ENCODE measurements at places on chromosomes 13 and 19. TPM values are rescaled to one million over a fixed set of nuclear protein-coding genes. Genes with fewer than 3 reads are reported as not detected.

- H3K27ac ChIP-seq = no peak overlapping the region
- DNase-seq = no peak
- H3K36me3 ChIP-seq = no peaks in the 10 kb centered on the region
- peaks cover 4% of the 10 kb centered on the region for H3K27me3 ChIP-seq
- H3K4me1 ChIP-seq = peaks cover 31% of the 10 kb centered on the region
Observed at GRCh38 chr19:7505682-7506384, 10.1 kb upstream of the ZNF358 start.

- H3K4me3 ChIP-seq = no peak overlapping the region
- no peak overlapping the region for H3K27ac ChIP-seq
- DNase-seq = no peak
- H3K36me3 ChIP-seq = no peaks in the 10 kb centered on the region
Observed at GRCh38 chr19:50423279-50424113, 4.8 kb downstream of the SPIB start.

The CDC42EP5 gene
- total RNA-seq = 699 TPM

The IRGC gene
- not detected for total RNA-seq

DNA sequence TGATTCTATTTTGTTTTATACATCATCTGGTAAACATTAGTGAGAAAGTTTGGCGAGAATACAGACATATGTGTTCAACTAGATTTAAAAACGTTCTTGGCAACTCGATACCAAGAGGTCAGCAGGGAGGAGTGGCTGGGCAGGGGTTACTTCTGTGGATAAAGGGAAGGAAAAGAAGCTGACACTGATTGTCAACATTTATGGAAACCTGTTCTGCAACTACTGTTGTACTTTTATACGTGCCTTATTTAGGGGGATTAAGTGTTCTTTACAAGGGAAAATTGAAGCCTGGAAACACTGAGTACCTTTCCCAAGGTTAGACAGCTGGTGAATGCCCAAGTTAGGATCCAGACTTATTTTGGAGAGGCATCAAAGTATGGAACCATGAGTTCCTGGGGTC, 65.0 kb downstream of the MTUS2 start:
- H3K27ac ChIP-seq = no peak overlapping the region
- H3K4me1 ChIP-seq = no peaks in the 10 kb centered on the region
- H3K4me3 ChIP-seq = no peak overlapping the region
- no peaks in the 10 kb centered on the region for H3K36me3 ChIP-seq
- peak; percentile 15 for DNase-seq

DNA sequence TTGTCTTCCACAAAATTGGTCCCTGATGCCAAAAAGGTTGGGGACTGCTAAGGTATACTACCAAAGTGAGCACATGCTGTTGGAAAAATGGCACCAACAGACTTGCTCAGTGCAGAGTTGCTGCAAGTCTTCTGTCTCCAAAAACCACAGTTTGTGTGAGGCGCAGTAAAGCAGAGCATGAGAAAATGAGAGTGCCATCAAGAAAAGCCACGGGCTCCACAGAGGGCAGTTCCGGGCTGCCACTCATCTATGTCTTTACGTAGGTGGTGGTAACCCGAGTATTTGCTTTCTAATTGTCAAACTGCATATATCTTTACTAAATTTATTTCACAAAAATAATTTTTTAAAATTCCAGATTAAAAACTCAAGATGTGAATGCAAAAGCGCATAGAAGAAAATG, 123.8 kb downstream of the RNF17 start:
- H3K36me3 ChIP-seq = peaks cover 58% of the 10 kb centered on the region
- H3K4me3 ChIP-seq = no peak overlapping the region
- H3K27ac ChIP-seq = no peak overlapping the region
- DNase-seq = no peak

GRCh38 chr13:40123962-40124632, 468.6 kb downstream of the COG6 start:
- no peak overlapping the region for H3K27ac ChIP-seq
- DNase-seq = no peak
- no peaks in the 10 kb centered on the region for H3K36me3 ChIP-seq
- no peaks in the 10 kb centered on the region for H3K27me3 ChIP-seq

DNA sequence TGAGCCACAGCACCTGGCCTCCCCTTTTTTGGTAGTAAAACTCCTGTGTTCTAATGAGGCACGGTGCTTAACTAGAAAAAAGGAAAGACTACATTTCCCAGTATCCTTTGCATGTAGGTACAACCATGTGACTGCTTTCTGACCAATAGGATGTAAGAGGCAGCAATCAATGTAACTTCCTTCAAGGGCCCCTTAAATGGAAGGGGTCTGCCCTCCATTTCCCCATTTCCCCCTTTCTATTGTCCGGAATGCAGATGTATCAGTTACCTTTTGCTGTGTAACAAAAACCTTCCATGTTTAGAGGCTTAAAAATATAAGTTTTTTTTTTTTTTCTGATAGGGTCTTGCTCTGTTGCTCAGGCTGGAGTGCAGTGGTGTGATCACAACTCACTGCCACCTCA, 2.2 kb downstream of the GPR32 start:
- DNase-seq = no peak
- H3K27me3 ChIP-seq = peaks cover 11% of the 10 kb centered on the region
- no peaks in the 10 kb centered on the region for H3K36me3 ChIP-seq

GRCh38 chr19:14145381-14145780, 9.0 kb upstream of the ASF1B start:
- H3K4me3 ChIP-seq = no peak overlapping the region
- no peaks in the 10 kb centered on the region for H3K27me3 ChIP-seq
- no peak overlapping the region for H3K27ac ChIP-seq
- DNase-seq = no peak

DNA sequence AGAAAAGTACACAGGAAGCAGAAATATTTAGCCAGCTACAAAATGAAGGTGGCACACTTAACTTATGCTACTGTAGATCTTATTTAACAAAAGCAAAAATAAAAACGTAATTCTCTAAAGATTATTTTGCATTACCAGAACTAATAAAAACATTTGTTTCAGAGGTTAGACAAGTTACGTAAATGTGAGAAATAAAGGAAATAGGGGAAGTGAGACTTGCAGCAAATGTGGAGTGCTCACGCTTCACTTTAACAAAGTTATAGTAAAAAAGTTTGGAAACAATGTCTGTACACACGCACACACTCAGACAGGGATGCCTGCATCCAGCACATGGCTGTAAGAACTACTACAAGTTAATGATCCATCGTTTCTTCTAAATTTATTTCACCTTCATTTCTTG, 83.7 kb downstream of the NALCN start:
- no peaks in the 10 kb centered on the region for H3K4me1 ChIP-seq
- no peaks in the 10 kb centered on the region for H3K36me3 ChIP-seq
- H3K4me3 ChIP-seq = no peak overlapping the region
- H3K27ac ChIP-seq = no peak overlapping the region

The PCP2 gene
- total RNA-seq = 2.7 TPM

DNA sequence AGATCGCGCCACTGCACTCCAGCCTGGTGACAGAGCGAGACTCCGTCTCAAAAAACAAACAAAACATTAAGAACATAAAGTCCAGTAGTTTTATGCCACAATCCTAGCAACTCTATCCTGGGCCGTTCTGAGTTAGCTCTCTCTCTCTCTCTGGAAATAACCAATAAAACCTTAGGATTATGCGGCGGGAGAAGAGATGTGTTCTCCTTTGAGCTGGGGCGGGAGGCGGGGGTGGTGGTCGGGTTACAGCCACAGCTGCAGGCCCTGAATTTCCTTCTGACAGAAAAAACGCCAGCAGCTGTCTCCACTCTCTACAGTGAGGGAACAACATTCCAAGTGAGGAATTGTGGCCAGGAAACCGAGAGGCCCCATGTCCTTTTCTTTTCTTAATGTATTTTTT, 9.1 kb upstream of the PNMA8A start:
- peak overlapping the region; percentile 32 for H3K27ac ChIP-seq
- no peaks in the 10 kb centered on the region for H3K27me3 ChIP-seq
- DNase-seq = no peak
- no peak overlapping the region for H3K4me3 ChIP-seq

DNA sequence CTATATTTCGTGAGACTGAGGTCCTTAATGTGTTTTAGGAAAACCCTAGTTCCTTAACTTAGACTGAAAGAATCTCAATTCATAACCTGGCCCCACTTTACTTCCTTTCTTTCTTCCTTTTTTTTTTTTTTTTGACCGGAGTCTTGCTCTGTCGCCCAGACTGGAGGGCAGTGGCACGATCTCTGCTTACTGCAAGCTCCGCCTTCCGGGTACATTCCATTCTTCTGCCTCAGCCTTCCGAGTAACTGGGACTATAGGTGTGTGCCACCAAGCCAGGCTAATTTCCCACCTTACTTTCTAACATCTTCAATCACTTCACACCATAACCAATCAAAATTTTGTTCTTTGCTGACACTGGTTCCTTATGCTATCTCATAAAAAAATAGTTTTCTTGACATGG, 2097.0 kb downstream of the PCDH9 start:
- no peaks in the 10 kb centered on the region for H3K36me3 ChIP-seq
- no peaks in the 10 kb centered on the region for H3K4me1 ChIP-seq
- no peak for DNase-seq
- no peak overlapping the region for H3K27ac ChIP-seq
- no peaks in the 10 kb centered on the region for H3K27me3 ChIP-seq
- no peak overlapping the region for H3K4me3 ChIP-seq

The ZNF135 gene
- total RNA-seq = 3.5 TPM

DNA sequence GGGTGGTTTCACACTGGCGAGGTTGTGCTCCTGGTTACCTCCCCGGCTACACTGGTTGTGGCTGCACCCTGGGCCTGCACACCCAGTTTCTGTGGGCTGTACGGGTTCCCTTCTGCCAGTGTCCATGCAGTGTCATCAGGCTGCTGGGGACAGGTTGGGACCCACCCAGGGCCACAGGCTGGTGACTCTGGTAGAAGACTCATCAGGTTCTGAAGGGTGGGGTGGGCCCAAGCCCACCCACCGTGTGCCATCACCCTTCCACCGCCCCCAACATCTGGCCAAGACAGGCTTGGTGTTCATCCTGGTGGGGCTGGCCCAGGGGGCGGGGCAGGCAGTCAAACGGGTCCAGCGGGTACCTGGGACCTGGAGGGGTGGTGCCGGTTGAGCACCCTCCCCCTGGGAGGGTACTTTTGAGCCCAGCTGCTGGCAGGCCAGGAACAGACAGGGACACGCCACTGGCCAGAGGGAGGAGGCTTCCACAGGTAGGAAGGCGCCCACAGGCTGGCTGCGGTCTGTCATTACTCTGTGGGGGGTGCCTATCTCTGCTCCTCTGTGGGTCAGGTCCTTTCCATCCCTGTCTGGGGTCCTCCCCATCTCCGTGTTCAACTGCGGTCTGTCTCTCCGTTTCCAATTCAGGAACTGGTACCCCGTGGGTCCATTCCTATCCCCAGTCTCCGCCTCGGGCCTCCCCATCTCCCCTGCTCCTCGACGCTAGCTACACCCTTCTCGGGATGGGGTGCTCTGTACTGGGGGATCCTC, at the start of gene RNF225:
RNF225 (plus strand) TSS at position 437 of the 759 bp plus-strand sequence. CDS start 434 bp downstream, outside the sequence.
- H3K36me3 ChIP-seq = peaks cover 48% of the 10 kb centered on the region
- DNase-seq = peak; percentile 75
- H3K4me1 ChIP-seq = peaks cover 14% of the 10 kb centered on the region
- no peak within 1 kb of the TSS for H3K27ac ChIP-seq
- H3K27me3 ChIP-seq = peaks cover 13% of the 10 kb centered on the region

GRCh38 chr13:34144142-34144541, 326.2 kb downstream of the RFC3 start:
- H3K27ac ChIP-seq = no peak overlapping the region
- no peak for DNase-seq
- no peaks in the 10 kb centered on the region for H3K27me3 ChIP-seq
- H3K36me3 ChIP-seq = no peaks in the 10 kb centered on the region
- H3K4me3 ChIP-seq = no peak overlapping the region
- no peaks in the 10 kb centered on the region for H3K4me1 ChIP-seq

The ZNF132 gene
- 6.4 TPM for total RNA-seq

The IFNL1 gene
- not detected for total RNA-seq

- H3K4me1 ChIP-seq = peaks cover 6% of the 10 kb centered on the region
- H3K27me3 ChIP-seq = peaks cover 71% of the 10 kb centered on the region
- H3K4me3 ChIP-seq = peak overlapping the region; percentile 39
- DNase-seq = peak; percentile 43
Observed at GRCh38 chr19:35673121-35673804, 6.9 kb downstream of the UPK1A start.

DNA sequence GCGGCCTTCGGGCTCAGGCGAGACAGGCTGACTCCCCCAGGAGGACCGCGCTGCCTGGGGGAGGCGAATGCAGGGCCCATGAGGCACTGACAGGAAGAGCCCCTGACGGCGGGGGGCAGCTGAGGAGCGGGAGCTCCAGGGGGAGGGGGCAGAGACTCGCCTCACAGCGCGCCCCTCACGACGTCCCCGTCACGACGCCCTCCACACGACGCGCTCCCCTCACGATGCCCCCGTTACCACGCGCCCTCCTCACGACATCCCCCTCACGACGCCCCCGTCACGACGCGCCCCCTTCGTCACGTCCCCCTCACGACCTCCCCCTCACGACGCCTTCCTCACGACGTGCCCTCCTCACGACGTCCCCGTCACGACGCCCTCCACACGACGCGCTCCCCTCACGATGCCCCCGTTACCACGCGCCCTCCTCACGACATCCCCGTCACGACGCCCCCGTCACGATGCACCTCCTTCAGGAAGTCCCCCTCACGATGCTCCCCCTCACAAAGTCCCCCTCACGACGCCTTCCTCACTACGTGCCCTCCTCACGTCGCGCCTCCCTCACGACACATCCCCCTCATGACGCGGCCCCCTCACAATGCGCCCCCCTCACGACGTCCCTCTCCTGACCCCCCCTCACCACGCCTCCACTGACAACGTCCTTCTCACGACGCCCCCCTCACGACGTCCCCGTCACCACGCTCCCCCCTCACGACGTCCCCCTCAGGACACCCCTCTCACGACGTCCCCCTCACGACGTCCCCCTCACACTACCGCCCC, 99.6 kb downstream of the ING1 start:
- no peaks in the 10 kb centered on the region for H3K36me3 ChIP-seq
- H3K27ac ChIP-seq = no peak overlapping the region
- H3K27me3 ChIP-seq = no peaks in the 10 kb centered on the region
- peak overlapping the region; percentile 31 for H3K4me3 ChIP-seq

The NUP58 gene
- 86.3 TPM for total RNA-seq

The PPP1R37 gene
- total RNA-seq = 25.7 TPM

- no peaks in the 10 kb centered on the region for H3K27me3 ChIP-seq
- peak overlapping the region; percentile 100 for H3K4me3 ChIP-seq
- H3K36me3 ChIP-seq = peaks cover 28% of the 10 kb centered on the region
- peak overlapping the region; percentile 96 for H3K27ac ChIP-seq
- peaks cover 48% of the 10 kb centered on the region for H3K4me1 ChIP-seq
Observed at GRCh38 chr19:10718205-10719196, 622 bp downstream of the DNM2 start.

- DNase-seq = no peak
- H3K27ac ChIP-seq = no peak overlapping the region
- H3K27me3 ChIP-seq = no peaks in the 10 kb centered on the region
- no peak overlapping the region for H3K4me3 ChIP-seq
- no peaks in the 10 kb centered on the region for H3K4me1 ChIP-seq
Observed at GRCh38 chr13:96373597-96373996, 283.7 kb downstream of the HS6ST3 start.

GRCh38 chr19:15432629-15433518, 14.1 kb upstream of the AKAP8L start:
- peak overlapping the region; percentile 99 for H3K4me3 ChIP-seq
- H3K27ac ChIP-seq = peak overlapping the region; percentile 93
- H3K36me3 ChIP-seq = peaks cover 22% of the 10 kb centered on the region

Data from stomach (tissue), 19 donors.